ENCODE measurements at places on chromosomes 11 and 22.

DNA sequence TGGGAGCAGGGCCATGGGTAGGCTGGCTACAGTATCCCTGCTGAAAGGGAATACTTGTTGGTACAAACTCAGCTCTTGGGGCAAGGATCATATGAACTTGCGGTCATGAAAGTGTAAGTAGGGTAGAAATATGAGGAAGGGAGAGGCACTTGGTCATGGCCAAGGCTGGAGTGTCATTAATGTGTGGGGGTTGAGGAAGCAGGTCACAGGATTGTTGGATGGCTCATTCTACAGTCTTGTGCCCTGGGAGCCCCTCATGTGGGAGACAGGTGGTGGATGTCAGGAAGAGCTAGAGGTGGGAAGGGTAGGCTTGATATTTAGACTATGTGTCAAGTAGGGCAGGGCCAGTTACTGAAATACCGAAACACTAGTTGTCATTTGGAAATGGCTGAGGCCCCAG, 95.5 kb downstream of the RRM1 start:
- DNase-seq = no peak

- no peak for DNase-seq
These were observed 88.9 kb downstream of the TBC1D22A start for GRCh38 chr22:46851311-46851710.

DNA sequence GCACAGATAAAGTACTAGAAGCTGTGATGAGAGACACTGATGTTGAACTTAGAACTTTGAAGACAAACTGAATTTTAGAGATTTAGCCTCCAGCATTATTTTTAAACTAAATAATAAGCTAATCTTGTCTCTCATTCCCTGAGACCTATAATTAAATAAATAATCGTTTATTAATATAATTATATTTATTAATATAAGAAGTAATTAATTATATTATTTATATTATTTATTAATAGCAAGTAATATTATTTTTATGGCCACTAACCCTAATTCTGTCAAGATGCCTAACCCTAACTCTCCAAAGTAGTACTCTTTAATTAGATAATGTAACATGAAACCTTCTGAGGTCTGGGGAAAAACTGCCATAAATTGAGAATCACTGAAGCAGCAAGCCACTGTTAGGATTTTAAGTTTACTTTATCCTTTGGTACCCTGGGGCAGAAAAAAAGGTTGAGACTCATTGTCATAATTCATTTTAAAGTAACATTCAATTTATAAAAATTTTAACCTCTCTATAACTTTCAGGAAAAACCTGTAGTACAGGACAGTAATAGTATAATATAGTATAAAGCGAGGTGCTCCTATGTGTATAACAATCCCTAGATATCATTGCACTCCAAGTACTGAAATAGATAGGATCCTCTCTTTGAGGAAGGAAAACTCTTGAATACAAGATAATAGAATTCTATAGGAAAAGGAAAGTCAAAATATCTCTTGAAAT, 85.4 kb downstream of the TTC28 start:
- DNase-seq = no peak

GRCh38 chr22:36182857-36183256, 18.8 kb downstream of the APOL4 start:
- no peak for DNase-seq

GRCh38 chr22:21778705-21779363, 43.2 kb upstream of the YPEL1 start:
- no peak for DNase-seq

DNA sequence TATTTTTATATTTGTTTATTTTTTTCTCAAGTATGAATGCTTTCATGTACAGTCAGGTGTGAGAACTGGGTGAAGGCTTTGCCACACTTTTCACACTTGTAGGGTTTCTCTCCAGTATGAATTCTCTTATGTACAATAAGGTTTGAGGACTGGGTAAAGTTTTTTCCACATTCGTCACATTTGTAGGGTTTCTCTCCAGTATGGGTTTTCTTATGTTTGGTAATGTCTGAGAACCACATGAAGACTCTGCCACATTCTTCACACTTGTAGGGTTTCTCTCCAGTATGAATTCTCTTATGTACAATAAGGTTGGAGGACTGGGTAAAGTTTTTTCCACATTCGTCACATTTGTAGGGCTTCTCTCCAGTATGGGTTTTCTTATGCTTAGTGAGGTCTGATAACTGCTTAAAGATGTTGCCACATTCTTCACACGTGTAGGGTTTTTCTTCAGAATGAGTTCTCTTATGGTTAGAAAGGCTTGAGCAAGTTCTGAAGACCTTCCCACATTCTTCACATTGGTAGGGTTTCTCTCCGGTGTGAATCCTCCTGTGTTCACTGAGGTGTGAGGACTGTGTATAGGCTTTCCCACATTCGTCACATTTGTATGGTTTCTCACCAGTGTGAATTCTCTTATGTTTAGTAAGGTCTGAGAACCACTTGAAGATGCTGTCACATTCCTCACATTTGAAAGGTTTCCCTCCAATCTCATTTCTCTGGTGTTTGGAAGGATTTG, 19.7 kb downstream of the ZNF195 start:
- DNase-seq = no peak

DNA sequence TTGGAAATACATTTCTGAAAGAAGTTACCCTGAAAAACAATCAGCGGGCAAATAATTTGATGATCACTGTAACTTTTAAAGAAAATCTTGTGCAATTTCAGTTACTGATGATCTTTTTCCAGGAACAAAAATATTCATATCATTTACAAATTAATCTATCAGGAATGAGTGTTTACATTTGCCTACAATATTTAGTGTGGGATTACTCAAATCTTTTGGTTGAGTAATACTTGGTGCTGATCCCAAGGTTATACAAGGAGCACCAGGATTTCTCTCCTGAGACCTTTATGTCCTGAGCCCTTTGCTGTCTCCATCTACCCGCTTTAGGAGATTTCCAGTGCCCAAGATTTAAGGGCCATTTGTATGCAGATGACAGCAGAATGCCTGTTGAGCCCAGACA, 116.1 kb downstream of the ATXN10 start:
- DNase-seq = no peak

GRCh38 chr11:15258433-15259165, 143.9 kb downstream of the INSC start:
- DNase-seq = no peak

DNA sequence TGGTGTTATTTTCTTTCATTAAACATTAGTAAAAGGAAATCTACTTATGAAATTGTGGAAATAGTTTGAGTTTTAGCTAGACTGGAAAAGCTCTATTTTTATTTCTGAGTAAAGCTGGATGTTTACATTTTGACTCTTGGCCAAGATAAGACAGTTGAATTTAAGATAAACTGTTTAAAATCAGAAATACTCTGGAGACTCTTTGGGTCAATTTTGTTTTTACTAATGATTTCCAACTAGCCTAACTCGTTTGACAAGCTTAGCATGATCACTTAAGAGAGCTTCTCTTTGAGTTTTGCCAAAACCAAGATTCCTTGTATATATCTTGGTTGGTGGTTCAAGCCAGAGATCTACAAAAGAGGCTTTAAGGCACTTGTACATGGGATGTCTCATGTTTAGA, 724.8 kb upstream of the LUZP2 start:
- DNase-seq = no peak

DNA sequence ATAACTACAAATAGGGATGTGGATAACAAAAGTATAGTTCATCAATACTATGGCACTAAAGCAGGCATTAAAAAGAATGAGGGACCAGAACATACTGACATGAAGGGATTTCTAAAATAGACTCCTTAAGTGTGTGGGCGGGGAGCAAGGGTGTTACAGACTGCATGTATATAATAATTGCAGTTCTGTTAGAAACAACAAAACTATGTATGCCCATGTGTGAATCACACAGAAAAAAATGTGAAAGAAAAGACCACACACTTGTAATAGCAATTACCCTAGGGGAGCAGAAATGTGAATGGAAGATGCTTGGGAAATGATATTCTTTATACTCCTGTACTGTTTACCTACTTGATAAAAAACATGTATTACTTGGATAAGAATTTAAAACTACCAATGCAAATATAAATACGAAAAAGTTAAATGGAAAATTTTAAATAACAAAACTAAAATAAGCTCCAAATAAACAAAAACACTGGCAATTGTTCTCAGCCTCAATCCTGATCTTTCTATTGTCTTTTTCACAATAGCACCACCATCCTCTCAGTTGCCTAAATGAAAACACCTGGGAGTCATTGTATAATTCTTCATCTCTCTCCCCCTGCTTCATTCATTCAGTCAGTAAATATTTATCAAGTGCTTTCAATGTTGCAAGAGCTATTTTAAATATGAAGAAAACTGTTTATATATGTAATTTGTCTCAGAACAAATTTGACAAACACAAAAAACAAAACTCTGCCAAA, 129.8 kb downstream of the FCHSD2 start:
- DNase-seq = no peak

- DNase-seq = no peak
These were observed 828.6 kb downstream of the TBC1D22A start for GRCh38 chr22:47591016-47591415.

DNA sequence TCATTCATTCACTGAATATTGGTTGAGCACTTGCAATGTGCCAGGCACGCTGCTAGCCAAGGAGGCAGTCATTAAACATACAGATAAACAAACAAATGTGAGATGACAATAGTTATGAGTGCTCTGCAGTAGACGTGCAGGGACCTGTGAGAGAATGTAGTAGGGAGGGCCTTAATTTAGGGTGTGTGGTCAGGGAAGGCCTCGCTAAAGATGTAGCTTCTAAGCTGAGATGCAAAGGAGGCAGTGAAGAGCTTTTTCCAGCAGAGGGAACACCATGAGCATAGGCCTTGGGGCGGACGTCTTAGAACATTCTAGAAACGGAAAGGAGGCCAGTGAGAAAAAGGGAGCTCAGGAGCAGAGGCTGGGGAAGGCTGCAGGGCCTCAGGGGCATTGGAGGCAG, 789 bp upstream of the NCF4 start:
- no peak for DNase-seq

GRCh38 chr11:11265994-11266606, 87.0 kb downstream of the CSNK2A3 start:
- peak; percentile 83 for DNase-seq

DNA sequence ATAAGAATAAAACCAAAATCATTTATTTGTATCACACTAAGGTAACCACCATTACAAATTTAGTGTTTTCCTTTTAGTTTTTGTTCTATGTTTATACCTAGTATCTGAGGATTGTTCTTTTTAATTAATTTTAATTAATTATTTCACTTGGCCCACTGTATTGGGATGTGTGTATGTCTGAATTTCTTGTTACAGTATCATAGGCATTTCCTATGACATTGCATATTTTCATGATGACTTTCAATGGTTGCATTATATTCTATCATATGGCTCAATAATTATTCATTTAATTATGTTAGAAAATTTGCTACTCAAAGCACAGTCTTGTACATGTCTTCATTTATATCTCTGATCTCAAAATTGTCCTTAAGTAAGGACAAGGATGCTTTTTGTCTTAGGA, 41.0 kb downstream of the C11orf71 start:
- no peak for DNase-seq

- DNase-seq = no peak
These were observed 9.1 kb downstream of the FLRT1 start for GRCh38 chr11:64044730-64045393.

- no peak for DNase-seq
These were observed 86.5 kb downstream of the MN1 start for GRCh38 chr22:27715106-27715505.

GRCh38 chr22:45678961-45679912, 7.6 kb downstream of the ATXN10 start:
- DNase-seq = no peak

- DNase-seq = no peak
These were observed 37.6 kb downstream of the RAB30 start for GRCh38 chr11:83033972-83034672.
